Activated naive CD4-positive, alpha-beta T cell treated with anti-CD3 and anti-CD28 coated beads, Interleukin-2, amount 10 ng/mL, durations not matched to agents 5 hours and 36 hours (primary cell): ENCODE measurements at places on chromosomes 7 and 10. TPM values are rescaled to one million over a fixed set of nuclear protein-coding genes. Genes with fewer than 3 reads are reported as not detected.

ABCB1 gene
- 2.2 TPM for total RNA-seq

HTR7 gene
- not detected for total RNA-seq

PVRIG gene
- 70.9 TPM for total RNA-seq

PTPN20 gene
- total RNA-seq: 0.70 TPM

LHFPL3 gene
- total RNA-seq: not detected

TRIM50 gene
- total RNA-seq: not detected

ABCF2 gene
- 25.1 TPM for total RNA-seq

OPALIN gene
- not detected for total RNA-seq

CRYGN gene
- total RNA-seq: 0.13 TPM

CALHM1 gene
- total RNA-seq: 0.29 TPM

DCLRE1C gene
- 45.7 TPM for total RNA-seq

SUMF2 gene
- 158 TPM for total RNA-seq

KCP gene
- total RNA-seq: 0.08 TPM

TMEM130 gene
- not detected for total RNA-seq

FXYD4 gene
- not detected for total RNA-seq

BTAF1 gene
- total RNA-seq: 53.3 TPM

USP6NL gene
- 2.9 TPM for total RNA-seq

BHLHA15 gene
- total RNA-seq: not detected

CUZD1 gene
- total RNA-seq: 2.0 TPM

ARHGAP19 gene
- 40.5 TPM for total RNA-seq

ZFYVE27 gene
- total RNA-seq: 25.0 TPM

NKX1-2 gene
- not detected for total RNA-seq

ITIH5 gene
- not detected for total RNA-seq

PRDX3 gene
- 88.1 TPM for total RNA-seq

GIMAP7 gene
- total RNA-seq: 252 TPM

MMD2 gene
- not detected for total RNA-seq

DOCK4 gene
- total RNA-seq: 0.28 TPM

HECW1 gene
- total RNA-seq: not detected

LMBR1 gene
- 52.0 TPM for total RNA-seq

ARPC1B gene
- total RNA-seq: 354 TPM

HOXA1 gene
- 0.46 TPM for total RNA-seq

CHAT gene
- total RNA-seq: not detected

MAGI2 gene
- total RNA-seq: not detected

ANKRD7 gene
- total RNA-seq: not detected

SPDYE6 gene
- total RNA-seq: not detected

WBP1L gene
- 28.1 TPM for total RNA-seq

FZD8 gene
- 0.53 TPM for total RNA-seq

ANKIB1 gene
- total RNA-seq: 52.9 TPM

LIPN gene
- not detected for total RNA-seq

IDI2 gene
- not detected for total RNA-seq

CRHR2 gene
- total RNA-seq: not detected

COL17A1 gene
- not detected for total RNA-seq
